Body of pancreas (tissue), 4 donors: ENCODE measurements at places on chromosomes 6 and 20. TPM values are rescaled to one million over a fixed set of nuclear protein-coding genes. Genes with fewer than 3 reads are reported as not detected.

DNA sequence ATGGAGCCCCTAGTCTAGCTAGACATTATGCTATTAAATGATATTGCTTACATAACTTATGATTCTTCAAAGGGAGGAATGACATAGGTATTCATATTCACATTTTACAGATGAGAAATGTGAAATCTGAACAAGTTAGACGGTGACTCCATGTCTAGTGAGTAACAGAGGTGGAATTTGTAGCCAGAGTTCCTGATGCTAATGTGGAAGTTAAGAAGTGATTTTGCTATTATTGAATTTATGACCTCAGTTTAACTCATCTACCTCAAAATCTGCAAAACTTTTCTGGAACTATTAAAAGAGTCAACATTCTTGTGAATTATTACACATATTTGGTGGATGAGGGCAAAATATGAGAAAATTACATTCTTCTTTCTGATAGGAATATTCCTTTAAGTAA is 347.6 kb upstream of the MMS22L start:
- no peak for DNase-seq

PLEKHG1 gene
- total RNA-seq = 4.2 TPM

SLC22A3 gene
- not detected for total RNA-seq

CST5 gene
- total RNA-seq = not detected

STX11 gene
- total RNA-seq = 4.4 TPM
